Activated CD8-positive, alpha-beta memory T cell treated with anti-CD3 and anti-CD28 coated beads for 1 hour (primary cell): ENCODE measurements at places on chromosomes 3 and 15.

DNA sequence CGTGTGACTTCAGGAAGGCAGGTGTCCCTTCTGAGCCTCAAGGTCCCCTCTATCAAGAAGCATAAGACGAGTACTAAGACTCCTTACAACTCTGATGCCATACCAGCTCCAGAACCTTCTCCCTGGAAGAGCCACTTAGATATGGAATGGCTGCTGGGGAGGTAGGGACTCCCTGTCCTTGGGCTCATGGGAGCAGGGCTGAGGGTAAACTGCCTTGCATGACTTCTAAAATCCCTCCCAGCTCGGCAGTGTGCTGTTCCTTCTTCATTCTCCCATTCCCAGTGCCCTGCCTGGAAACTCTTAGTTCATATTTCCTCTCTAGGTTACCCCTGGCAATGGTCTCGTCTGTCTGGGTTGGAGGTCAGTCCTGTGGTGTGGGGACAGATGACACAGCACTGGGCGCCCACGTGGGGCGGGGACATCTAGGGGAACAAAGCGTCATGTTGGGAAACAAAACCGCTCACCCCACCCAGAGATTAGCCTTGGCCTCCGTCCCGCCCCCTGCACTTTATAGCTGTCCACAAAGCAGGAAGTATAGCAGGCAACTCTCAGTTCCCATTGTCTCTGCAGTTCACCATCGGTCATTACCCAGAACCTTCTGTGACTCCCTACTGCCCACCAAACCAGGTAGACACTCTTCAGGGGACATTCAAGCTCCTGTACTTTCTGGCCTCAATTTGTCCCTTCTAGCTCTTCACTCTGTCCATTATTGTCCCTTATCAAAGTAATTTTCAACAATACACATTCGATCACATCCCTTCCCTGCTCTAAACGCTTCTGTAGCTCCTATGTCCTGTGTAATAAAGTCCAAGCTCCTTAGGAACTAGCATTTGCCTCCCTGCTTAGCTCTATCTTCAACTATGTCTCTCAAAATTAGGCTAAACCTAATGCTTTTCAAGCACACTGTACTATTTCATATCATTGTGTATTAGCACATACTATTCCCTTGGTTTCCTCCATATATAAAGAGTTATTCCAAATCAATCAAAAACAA is 73.8 kb downstream of the IQSEC1 start:
- DNase-seq, result no peak

- no peak for DNase-seq
Measured at GRCh38 chr3:58520403-58521335, 16.3 kb downstream of the ACOX2 start.

DNA sequence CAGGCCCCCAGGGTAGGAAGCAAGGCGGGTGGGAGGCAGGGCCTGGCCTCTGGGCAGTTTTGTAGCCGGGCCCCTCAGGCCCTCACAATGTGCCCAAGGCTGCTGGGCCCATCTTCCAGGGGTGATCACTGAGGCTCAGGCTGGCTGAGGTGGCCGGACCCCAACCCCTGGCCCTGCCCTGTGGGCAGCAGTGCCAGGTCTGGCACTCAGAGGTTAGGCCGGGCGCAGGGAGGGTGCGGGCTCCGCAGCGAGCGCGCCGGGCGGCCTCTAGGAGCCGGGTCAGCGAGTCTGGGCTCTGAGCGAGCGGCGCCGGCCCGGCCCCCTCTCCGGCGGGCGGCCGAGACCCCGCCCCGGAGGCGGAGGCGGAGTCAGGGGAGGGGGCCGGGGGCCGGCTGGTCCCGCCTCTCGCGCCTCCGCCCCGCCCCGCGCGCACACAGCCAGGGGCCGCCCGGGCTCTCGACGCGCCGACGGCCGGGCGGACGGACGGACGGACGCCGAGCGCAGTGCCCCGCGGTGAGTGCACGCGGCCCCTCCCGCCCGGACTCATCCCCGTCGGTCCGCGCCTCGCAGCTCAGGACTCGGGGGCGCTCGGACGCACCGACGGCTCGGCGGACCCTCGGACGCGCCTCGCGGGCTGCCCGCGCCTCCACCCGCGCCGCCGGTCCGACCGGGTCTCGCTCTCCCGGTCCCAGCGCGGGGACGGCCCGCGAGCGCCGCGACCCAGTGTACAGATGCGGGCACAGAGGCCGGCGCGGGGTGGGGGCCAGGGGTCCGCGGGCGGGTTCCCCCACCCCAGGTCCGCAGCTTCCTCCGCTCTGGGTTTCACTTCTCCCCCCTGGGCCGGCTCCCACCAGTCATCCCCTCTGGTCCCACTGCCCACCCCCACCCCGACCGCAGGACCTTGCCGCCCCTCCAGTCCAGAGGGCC is at the start of gene FBLN2:
TSS of gene FBLN2 (plus strand) at position 430 of the 927 bp plus-strand sequence. CDS start 21,231 bp downstream, outside the sequence.
- DNase-seq, result no peak

- no peak for DNase-seq
Measured at GRCh38 chr15:84023636-84024035, 211.9 kb upstream of the GOLGA6L4 start.

DNA sequence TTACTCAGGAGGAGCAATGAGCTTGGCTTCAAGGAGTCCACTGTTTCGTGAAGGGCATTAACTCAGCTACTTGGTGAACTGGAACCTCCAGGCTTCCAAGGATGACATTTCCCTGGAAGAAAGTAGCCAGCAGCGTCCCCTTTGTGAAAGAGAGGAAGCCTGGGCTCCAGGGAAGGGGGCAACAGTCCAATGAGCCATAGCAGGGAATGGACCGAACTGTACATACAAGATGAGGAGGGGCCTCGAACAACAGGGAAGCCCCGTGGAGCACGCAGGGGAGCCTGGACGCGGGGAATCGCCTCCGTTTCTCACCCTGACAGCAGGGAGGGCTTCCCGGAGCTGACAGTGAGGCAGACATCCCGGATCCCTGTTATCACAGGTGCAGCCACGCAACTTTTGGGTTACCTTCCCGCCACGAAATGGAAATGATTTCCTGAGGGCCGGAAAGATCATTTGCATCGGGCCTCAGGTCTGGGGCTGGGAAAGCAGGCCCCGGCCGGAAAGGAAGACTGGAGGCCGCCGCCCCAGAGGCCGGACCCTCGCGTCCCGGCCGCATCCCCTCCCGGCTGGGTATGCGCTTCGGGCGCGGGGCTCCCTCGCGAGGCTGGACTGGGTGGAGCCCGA is 475 bp upstream of the SPINT1 start:
- DNase-seq, result no peak

- no peak for DNase-seq
Measured at GRCh38 chr3:73060302-73060723, 1.1 kb upstream of the EBLN2 start.

DNA sequence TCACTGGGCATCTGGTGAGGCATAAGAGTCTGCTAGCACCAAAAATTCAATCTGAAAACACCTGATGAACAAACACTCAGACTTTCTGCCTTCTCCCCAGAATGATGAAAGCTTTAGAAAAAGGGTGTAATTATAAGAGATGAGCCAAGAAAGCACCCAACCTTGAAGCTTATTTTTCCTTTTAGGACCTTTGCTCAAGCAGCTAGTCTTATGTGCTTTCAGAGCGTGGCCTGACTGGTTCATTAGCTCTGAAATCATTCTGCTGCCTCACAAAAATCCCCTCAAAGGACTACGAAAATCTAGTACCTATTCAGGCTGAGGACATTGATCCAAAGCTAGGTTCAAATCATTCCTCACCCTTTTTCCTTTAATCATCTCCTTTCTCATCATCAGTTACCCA is 662.3 kb downstream of the MAGI1 start:
- DNase-seq, result no peak

DNA sequence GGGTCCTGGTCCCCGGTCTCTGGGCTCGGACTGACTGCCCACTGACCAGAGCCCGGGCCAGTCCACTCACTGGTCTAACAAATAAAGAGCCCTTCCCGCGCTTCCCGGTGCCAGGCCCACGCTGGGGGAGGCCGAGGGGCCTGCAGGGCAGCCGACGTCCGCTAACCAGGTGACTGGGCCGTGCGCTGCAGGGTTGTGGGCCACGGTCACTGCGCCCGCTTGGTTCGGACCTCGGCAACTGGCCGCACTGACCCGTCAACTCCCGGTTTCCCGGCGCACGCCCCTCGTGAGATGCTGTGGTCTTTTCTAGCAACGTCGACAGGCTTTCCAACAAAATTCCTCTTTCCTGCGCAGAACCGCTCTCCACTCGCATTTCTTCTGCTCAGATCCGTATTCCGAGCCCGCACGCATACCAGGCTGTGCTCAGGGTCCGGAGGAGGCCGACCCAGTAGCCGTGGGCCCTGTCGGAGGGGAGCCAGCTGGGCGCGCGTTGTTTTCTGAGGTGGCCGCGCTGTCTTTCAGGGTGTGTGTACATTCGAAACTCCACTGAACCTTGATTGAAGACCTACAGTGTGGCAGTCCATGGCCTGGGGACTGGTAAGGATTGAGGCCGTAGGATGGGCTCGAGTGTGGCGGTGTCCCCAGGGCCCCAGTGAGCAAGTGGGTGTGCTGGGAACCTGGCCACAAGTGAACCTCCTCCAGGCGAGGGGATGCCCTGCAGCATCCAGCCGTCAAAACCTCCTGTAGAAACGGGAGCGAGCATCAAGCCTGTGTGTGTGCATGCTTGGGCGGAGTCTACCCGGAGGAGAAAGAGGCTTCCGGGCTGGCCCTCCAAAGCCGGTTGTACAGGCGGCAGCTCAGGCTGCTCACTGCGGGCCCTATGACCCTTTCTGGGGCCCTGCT is 875 bp upstream of the NT5DC2 start:
- no peak for DNase-seq

- DNase-seq, result no peak
Measured at GRCh38 chr3:29178809-29179793, 101.8 kb upstream of the RBMS3 start.

DNA sequence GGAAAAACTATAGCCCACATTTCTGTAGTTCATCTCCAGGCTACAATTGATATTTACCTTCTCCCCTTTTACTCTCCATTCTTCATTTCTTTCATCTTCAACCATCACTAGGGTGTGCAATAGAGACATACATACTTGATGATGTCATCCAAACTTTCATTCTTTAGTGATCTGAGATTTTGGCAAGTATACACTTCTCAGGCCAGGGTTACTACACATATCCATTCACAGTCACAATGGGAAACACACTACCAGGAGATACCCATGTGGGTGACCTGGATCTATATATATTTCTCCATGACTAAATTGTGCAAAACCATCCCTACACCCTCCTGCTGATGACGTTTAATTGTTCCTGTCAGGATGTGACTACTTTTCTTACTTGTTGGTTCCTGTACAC is 769.5 kb upstream of the DPPA4 start:
- DNase-seq, result no peak

GRCh38 chr3:16768014-16768413 is 116.7 kb upstream of the PLCL2 start:
- DNase-seq, result no peak

DNA sequence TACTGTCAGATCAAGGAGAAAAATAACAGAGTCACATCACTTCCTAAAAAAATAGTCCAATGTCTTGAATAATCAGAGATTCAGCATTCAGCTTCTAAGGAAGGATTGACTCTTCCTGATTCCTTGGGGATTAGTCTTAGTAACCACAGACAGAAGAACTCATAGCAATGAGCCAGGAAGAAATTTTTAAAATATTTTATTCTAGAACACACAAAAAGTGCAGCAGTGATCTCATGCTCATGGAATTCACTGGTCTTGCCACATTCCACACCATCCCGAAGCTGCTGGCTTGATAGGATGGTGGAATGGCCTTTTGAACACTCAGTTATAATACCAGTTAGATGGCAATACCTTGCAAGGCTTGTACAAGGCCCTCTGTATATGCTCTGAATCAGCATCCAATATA is 43.0 kb upstream of the ABI3BP start:
- no peak for DNase-seq

DNA sequence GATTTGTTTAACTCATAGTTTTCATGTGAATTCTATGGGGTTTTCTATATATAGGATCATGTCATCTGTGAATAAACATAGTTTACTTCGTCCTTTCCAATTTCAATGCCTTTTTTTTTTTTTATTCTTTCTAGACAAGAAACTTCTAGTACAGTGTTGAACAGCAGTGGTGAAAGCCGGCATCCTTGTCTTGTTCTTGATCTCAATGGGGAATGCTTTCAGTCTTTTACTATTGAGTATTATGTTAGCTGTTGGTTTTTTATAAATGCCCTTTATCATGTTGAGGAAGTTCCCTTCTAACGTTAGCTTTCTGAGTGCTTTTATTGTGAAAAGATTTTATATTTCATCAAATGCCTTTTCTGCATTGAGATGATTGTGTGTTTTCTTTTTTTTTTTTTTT is 69.0 kb downstream of the SLMAP start:
- no peak for DNase-seq

- DNase-seq, result no peak
Measured at GRCh38 chr3:142530296-142530695, 48.2 kb downstream of the ATR start.

DNA sequence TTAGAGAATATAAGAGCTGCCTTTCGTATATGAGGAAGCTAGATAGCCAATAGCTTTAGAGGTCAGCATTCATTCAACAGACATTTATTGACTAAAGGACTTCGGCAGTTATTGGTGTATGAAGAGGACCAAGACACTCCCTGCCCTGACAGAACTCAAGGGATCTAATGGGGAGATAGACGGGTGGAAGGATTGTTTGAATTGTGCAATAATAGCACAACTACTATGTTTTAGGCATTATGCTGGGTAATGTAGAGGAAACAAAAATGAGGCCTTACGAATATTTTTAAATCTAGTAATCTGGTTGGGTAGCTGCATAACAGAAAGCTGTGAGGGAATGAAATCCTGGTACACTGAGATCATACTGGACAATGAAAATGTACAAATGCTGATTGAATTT is 5.0 kb downstream of the LRCH3 start:
- no peak for DNase-seq

DNA sequence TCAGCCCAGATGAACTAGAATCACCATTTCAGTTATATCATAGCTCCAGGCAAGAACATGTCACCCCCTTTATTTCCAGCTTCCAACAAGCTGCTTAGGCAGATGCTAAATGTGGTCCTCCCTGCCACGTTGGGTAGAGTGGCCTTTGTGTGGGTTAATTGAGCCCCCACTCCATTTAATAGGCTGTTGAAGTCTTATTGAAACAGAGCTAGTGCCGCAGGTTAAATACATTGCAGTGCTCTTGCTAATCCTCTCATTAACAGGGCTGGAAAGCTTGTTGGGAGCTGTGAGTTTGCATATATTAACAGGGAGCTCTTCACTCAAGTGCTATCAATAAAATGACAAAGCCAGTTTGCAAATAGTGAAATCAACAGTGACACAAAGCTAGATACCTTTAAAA is 248.4 kb upstream of the CMC1 start:
- no peak for DNase-seq

- no peak for DNase-seq
Measured at GRCh38 chr3:109018828-109019227, 65.1 kb upstream of the GUCA1C start.

DNA sequence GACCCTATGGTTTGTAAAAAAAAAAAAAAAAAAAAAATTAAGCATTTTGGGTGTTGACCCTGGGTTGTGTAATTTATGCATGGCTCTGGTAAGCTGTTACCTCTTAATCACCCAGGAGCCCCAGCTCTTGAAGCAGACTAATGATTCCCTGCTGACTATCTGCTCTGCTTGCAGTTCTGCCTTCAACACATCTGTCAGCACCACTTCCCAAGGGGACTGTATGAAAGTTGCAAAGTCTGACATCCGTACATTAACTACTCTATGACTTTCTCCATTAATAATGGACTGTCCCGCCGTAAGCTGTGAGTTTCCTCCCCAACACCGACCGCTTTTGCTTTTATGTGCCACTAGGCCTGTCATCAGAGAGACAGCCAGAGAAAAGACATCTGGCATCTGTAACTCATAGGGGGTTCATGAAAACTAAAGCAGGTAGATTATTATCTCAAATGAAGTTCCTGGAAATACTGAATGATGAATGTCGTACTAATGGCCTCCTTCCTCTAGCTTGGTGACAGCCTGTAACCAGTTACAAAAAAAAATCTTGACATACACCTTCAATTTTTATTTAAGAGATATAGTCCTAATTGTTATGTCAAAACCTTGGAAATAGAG is 271.5 kb downstream of the IL5RA start:
- no peak for DNase-seq

GRCh38 chr3:70298385-70298784 is 14.1 kb downstream of the MDFIC2 start:
- no peak for DNase-seq
